ENCODE measurements at places on chromosomes 13 and 19.

DNA sequence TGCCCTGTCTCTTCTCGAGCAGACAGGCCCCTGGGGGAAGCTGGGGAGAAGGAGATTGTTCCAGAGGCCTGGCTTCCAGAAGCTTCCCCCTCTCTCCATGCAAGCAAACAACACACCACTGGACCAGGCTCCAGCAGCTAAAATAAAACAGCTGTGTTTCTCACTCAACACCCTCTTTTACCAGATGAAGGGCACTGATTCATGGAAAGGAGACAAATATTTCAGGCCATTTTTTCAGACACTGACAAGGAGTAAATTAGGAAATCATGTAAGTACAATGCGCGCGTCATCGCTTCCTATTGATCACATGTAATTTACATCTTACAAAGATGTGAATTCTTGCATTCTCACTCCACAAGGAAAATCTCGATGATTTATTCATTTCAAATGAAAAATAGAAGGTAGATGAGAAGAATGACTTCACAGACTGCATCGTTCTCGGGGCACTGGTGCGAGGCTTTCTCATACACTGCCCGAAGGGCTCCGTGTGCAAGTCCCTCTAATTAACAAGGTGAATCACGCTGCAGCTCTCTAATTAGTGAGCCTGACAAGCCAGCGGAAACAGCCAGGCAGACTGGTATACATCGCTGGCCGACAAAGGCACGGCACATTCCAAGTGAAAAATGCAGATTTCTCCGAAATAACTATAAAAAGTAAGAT, 153.6 kb downstream of the KCTD15 start:
- no peak for DNase-seq

- DNase-seq: no peak
Measured at GRCh38 chr19:49635530-49636232, 4.3 kb downstream of the RRAS start.

DNA sequence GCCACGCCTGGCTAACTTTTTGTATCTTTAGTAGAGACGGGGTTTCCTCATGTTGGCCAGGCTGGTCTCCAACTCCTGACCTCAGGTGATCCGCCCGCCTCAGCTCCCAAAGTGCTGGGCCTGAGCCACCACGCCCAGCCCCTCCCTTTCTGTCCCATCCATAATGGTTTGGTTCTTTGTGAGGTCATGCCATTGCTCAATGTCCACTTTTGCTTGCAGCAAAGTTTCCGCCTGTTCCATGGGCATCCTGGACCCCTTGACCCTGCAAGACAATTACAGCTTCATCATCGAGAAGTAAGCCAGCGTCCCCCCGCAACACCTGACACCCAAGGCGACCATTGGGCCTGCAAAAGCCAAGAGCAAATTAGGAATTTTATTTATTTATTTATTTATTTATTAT, 16.6 kb downstream of the PRR22 start:
- no peak for DNase-seq

- no peak for DNase-seq
Measured at GRCh38 chr13:63190742-63191141, 1775.1 kb upstream of the PCDH20 start.

GRCh38 chr19:47450478-47450877, 21.2 kb downstream of the SLC8A2 start:
- DNase-seq: no peak

- DNase-seq: no peak
Measured at GRCh38 chr13:111968336-111969010, 98.5 kb upstream of the SOX1 start.

DNA sequence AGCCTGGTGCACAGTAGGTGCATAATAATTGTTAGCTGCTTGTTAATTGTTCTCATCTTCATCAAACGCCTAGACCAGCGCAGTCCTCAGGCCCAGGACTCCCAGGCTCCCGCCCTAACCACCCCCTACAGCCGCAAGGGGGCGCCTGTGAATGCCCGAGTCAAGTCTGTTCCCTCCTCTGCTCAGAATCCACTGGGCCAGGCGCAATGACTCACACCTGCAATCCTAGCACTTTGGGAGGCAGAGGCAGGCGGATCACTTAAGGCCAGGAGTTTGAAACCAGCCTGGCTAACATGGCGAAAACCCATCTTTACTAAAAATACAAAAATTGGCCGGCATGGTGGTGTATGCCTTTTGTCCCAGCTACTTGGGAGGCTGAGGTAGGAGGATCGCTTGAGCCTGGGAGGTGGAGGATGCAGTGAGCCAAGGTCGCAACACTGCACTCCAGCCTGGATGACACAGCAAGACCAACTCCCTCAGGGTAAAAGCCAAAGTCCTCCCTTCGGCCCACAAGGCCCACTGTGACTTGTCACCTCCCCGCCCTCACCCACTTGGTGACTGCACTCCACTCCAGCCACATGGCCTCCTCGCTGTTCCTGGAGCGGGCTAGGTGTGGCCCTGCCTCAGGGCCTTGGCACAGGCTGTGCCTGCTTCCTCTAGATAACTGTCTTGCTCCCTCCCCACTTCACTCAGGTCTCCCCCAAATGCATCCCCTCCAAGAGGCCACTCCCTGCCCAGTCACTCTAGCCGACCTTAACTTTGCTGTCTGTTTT, 9.1 kb downstream of the ZNF653 start:
- DNase-seq: peak; percentile 25

DNA sequence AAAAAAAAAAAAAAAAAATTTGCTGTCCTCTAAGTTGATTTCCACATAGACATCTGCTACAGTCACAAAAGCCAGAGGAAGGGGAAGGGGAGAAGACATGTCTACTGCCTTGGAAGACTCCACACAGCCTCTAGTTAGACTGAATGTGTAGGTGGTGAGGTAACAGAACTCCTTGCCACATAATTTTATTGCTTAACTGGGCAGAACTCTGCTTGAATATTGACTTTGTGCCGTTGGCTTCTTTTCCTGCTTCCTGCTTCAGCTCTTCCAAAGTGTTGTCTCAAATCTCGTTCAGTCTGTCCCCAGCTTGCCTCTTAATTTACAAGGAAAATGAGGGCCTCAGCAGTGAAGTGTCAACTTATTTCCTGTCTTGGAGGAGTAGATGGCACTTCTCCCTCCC, 37.1 kb downstream of the ESD start:
- DNase-seq: no peak

- no peak for DNase-seq
Measured at GRCh38 chr13:26861941-26862340, 101.4 kb upstream of the GPR12 start.

DNA sequence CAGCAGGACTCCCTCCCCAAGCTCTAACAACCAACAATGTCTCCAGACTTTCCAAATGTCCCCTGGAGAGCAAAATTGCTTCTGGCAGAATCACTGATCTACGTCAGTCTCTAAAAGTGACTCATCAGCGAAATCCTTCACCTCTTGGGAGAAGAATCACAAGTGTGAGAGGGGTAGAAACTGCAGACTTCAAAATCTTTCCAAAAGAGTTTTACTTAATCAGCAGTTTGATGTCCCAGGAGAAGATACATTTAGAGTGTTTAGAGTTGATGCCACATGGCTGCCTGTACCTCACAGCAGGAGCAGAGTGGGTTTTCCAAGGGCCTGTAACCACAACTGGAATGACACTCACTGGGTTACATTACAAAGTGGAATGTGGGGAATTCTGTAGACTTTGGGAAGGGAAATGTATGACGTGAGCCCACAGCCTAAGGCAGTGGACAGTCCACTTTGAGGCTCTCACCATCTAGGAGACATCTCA, 6.2 kb upstream of the CEACAM5 start:
- DNase-seq: no peak

- no peak for DNase-seq
Measured at GRCh38 chr19:39401070-39401548, 5.5 kb upstream of the ZFP36 start.

DNA sequence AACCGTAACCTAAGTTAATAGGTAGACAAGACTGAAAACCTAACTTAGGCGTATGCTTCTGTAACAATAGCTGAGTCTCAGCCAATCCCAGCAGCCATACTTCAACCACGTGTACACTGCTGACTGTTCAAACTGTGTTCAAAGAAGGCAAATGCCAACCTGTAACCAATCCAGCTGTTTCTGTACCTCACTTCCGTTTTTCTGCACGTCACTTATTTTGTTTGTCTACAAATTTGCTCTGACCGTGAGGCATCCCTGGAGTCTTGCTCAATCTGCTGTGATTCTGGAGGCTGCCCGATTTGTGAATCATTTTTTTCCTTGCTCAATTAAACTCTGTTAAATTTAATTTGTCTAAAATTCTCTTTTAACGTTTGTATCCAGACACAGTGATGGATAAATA, 59.2 kb downstream of the EDNRB start:
- DNase-seq: no peak

- no peak for DNase-seq
Measured at GRCh38 chr19:42378225-42379215, 11.6 kb downstream of the CNFN start.

DNA sequence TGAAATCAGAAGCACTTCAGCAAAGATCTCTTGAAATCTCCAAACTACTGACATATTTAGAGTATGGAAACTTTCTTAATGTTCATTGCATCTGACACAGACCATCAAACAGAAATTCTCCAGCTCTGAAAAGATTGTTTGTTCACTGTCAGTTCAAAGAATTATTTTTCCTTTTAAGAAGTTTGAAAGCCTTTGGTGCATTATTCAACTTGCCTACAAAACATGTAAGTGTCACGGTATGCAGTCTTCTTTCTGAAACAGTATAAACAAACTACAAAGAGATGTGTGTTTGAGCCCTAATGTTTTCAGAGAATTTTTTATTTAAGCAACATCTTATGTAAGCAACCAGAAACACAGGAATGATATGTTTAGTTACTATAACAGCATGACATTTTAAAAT, 125.4 kb downstream of the FGF14 start:
- no peak for DNase-seq

DNA sequence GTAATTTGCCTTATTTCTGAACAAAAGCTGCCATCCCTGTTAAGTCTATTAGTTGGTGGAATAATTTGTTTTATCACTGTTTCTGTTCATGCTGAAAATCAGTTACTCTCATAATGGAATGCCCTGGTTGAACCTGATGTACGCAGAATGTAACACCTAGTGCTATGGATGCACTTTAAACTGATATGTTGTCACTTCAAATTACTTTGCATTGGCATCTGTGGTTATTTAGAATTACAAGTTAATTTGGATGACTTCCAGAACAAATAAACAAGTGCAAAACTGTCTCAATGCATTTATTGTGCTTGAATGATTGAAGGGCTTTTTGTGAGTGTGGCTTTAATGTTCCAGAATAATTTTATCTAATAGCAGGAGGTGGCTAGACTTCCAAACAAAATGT, 368.2 kb upstream of the SLITRK5 start:
- no peak for DNase-seq

GRCh38 chr13:65865206-65865605, 1364.9 kb downstream of the PCDH9 start:
- DNase-seq: no peak

- DNase-seq: no peak
Measured at GRCh38 chr19:16198370-16198651, 600 bp downstream of the AP1M1 start.

DNA sequence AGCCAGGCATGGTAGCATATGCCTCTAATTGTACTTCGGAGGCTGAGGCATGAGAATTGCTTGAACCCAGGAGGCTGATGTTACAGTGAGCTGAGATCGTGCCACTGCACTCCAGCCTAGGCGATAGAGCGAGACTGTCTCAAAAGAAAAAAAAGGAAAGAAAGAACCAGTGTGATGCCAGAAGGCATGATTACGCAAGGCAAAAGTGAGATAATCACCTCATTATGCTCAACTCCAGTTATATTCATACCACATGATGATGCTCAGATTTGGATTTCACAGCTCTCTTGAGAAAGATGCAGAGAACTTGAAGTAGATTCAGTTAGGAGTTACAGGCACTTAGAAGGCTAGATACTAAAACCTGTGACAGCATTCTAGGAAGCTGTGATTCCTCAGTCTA, 21.8 kb downstream of the RCBTB1 start:
- no peak for DNase-seq

- DNase-seq: no peak
Measured at GRCh38 chr19:1401138-1401888, at the start of gene GAMT. TSS of gene GAMT (minus strand) at chr19:1401542. CDS start at chr19:1401476, 66 bp downstream.

DNA sequence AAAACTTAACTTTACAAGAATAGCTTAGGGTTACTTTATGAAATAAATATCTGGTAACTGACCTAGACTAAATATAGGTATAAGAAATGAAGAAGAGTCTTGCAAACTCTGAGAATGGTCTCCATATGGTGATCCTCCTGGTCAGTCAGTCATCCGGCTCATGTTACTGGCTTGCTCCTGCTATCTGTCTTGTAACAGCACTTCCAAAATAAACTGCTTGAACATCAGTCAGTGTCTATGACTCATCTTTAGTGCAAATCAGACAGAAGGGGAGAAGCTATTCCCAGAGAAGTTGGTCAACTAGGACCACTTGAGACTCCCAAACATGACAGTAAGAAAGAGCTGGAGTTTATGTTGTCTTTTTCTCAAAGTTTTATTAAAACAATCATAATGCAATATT, 1550.9 kb downstream of the PCDH9 start:
- DNase-seq: no peak

- no peak for DNase-seq
Measured at GRCh38 chr19:46209051-46209450, 20.5 kb upstream of the IGFL1 start.

GRCh38 chr13:20945952-20946383, 43.4 kb upstream of the XPO4 start:
- no peak for DNase-seq

GRCh38 chr13:42478531-42479156, 95.3 kb upstream of the TNFSF11 start:
- peak; percentile 5 for DNase-seq

GRCh38 chr13:27806744-27807387, 14.6 kb downstream of the GSX1 start:
- DNase-seq: no peak

DNA sequence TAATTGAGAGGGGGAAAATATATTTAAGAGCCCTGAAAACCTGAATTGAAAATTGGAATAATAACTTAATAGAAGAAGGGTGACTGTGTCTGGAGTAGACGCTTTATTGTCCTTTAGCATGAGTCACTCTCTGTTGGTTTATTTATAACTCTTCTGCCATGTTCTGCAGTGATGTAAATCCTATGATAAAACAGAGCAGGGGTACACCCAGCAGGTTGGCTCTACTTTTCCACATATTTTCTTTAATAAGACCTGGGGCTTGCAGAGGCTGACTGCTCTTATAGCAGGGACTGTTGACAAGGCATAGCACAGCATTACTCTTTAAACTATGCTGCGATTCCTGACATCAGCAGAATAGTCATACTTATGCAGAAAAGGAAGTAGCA, 389.9 kb upstream of the PCDH9 start:
- DNase-seq: no peak

- no peak for DNase-seq
Measured at GRCh38 chr13:99258210-99258860, at the start of gene GPR18. TSS of gene GPR18 (minus strand) at chr13:99258379. CDS start at chr13:99255872, 2,507 bp downstream.
